Activated CD4-positive, alpha-beta T cell treated with anti-CD3 and anti-CD28 coated beads, Interleukin-2, amount 50 U/mL, for 48 hours (primary cell): ENCODE measurements at places on chromosomes 4 and X.

GRCh38 chr4:55348466-55348865, 2.4 kb downstream of the SRD5A3 start:
- no peak for DNase-seq

- DNase-seq = no peak
These were observed 1240.7 kb downstream of the C4orf33 start for GRCh38 chr4:130336585-130337217.

- DNase-seq = peak; percentile 33
These were observed 581 bp upstream of the STK32B start for GRCh38 chr4:5050520-5051277.

DNA sequence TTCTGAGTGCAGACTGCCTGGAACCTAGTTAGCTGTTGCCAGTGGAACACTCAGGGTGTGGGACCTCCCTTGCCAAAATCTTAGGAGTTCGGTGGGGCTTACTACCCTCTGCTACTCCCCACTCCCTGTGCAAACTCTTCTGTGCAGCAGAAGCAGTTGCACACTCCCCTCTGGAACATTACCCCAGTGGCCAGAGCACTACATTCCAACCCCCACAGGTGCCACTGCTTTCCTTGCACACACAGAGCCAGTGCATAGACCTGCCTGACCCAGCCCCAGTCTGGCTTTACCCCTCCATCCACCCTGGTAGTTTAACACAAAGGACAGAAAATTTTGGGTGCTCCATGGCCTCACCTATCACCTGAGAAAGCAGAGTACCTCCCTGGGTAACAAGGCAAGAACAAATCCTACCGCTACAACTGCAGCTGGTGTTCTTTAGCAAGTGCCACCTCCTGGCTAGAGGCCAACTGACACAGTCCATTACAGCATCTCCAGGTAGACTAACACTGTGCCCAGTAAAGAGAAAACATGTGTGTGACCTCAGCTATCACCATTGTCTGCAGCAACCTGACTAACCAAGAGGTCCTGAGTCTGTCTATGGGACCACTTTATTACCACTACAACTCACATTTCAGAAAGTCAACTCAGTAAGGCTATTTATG, 11.5 kb upstream of the RASSF6 start:
- no peak for DNase-seq

DNA sequence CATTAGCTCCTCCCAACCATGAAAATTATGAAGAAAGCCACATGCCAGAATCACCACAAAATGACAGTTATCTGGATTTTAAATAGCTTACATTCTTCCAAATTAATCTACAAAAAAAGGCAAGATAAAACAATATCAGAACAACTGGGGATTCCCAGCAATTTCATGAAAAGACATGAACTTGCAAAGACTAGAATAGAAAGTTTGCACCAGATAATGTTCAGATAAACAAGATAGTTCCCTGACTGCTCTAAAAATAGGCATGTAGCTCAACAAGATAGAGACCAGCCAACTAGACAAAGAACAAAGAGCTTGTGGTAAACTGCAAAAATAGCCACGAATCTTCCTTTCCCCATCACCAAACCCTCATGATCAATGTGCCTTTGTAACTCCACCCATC, 30.3 kb upstream of the DDX53 start:
- no peak for DNase-seq

DNA sequence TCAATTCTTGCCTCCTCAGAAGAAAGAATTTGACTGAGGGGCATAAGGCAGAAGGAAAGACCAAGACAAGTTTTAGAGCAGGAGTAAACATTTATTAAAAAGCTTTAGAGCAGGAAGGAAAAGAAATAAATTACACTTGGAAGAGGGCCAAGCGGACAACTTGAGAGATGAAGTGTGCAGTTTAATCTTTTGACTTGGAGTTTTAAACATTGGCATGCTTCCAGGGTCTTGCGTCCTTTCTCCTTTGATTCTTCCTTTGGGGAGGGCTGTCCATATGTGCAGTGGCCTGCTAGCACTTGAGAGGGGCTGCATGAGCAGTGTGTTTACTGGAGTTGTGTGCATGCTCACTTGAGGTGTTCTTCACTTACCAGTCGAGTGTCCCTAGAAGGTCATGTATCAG, 275.8 kb upstream of the IL1RAPL1 start:
- no peak for DNase-seq

- no peak for DNase-seq
These were observed 292.4 kb upstream of the FAT1 start for GRCh38 chr4:187016101-187016500.
